T-helper 22 cell (primary cell): ENCODE measurements at places on chromosomes 13 and 19.

DNA sequence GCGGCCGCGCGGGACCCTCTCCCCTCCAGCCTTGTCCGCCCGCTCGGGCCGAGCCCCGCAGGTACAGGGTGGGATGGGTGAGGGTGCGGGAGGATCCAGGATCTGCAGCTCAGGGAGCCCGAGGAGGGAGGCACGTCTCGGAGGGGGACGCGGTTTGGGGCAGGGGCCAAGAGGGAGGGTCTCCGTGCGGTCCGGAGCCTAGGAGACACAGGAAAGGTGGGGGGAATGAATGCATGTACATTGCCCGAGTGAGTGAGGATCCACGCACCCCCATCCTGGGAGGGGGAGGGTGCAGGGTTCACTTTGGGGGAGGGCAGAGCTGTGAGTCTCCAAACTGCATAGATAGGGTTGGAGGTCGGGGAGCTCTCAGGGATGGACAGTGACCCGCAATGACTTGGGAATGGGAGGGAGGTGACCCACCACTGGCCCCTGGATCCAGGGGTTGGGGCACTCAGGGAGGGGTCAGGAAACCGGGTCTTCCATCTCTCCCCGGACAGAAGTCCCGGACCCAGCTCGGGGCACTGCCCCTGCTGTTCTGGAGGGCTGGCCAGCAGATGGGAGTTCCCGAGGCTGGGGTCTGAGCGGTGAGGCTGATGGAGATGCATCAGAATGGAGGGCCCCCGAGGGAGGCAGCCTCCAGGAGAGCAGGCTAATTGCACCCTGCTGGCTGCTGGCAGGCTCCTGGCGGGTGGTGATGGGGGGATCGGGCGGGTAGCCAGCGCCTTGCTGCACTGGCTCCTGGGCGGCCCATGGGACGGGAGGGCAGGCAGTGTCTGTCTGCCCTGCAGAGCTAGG lies 547 bp downstream of the KCNN1 start:
- no peak for DNase-seq

- no peak for DNase-seq
Measured at GRCh38 chr19:48308631-48309586, 16.4 kb upstream of the EMP3 start.

DNA sequence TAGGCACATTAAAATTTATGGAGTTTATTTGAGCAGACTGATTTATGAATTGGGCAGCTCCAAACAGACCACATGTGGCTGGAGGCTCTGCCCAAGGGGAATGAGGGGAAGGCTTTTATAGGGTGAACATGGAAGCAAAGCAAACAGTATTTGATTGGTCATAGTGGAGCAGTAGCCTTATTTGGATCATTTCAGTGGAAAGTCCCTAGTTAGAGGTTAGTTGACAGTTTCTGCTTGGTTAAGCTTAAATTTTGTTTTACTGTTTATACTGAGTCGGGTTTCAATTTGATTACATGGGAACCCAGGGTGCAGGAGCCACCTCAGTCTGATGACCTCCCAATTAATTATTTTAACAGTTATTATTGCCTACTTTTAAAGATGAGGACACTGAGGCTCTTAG lies 140.5 kb downstream of the NDFIP2 start:
- DNase-seq, result no peak

DNA sequence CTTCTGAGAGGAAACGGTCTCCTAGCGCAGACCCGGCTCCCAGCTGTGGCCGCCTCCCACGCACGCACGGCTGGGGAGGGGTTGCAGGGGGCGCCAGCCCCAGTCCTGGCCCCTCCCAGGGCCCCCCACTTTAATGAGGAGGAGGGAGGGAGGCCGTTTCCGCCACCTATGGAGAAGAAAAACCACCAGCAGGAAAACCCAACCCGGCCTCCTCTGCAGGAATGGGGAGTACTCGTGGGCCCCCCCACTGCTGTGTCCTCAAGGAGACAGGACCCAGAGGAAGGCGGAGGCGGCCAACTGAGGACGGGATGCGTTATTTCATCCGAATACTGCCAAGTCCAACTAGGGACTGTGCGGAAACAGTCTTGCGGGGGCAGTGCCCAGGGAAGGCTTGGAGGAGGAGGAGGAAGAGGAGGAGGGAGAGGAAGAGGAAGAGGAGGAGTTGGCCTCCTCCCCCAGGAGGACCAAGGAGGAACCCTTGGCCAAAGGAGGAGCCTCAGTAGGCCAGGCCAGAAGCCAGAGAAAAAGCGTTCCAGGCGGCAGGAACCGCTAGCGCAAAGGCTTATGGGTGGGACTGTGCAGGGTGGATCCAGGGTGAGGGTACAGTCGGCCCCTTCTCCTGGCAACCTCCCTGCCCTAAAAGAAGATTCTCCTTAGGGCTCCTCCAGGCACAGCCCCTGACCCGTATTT lies 3.9 kb upstream of the SSBP4 start:
- DNase-seq, result no peak

DNA sequence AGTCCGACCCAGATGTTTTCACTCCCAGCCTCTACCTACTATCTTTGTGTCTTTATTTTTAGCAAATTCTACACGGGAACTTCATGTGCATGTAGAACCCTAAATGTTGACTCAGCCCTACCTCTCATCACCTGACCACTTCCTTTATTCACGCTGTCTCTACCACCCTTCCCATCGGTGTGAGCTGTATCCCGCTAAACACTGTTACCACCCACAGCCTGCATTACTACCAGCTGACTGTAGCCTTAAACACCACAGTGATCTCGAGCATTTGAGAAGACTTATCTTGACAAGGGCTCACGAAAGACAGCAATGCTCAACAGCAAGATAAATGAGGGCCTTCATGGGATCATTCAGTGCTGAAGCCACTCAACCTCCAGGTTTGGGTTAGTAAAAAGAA lies 15.1 kb downstream of the NCR1 start:
- no peak for DNase-seq

DNA sequence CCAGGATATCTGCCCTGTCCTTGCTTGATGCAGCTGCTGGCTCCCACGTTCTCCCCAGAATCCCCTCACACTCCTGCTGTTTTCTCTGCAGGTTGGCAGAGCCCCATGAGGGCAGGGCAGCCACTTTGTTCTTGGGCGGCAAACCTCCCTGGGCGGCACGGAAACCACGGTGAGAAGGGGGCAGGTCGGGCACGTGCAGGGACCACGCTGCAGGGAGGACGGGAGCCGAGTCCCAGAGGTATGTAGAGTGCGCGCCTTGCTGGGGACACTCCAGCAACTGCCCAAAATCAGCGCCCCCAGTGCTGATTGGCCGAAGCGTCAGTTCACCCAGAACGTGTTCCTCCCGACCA lies 30.3 kb upstream of the MIER2 start:
- no peak for DNase-seq

- no peak for DNase-seq
Measured at GRCh38 chr19:50906217-50906616, 5.0 kb downstream of the KLK4 start.

DNA sequence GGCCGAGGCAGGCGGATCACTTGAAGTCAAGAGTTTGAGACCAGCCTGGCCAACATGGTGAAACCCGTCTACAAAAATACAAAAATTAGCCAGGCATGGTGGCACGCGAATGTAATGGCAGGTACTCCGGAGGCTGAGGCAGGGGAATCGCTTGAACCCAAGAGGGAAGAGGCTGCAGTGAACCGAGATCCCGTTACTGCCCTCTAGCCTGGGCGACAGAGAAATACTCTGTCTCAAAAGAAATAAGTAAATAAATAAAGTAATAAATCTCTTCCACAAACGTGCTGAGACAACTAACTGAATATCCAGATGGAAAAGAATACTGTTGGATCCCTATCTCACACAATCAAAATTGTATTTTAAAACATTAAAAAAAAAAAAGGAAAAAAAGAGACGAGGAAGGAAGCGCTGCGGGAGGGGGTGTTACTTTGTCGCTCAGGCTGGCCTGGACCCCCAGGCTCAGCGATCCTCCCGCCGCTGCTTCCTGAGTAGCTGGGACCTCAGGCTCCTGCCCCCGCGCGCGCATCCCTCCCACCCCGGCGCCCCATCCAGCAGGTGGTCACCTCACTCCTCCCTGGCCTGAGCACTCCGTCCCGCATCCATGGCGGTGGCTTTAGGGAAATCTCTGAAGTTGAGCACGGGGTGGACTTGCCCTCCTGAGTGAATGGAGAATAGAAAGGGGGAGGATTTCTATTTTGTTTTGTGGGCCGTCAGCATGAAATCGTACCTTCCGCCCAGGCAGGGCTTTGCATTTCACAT lies 628 bp upstream of the ZNF813 start:
- DNase-seq, result peak; percentile 1

DNA sequence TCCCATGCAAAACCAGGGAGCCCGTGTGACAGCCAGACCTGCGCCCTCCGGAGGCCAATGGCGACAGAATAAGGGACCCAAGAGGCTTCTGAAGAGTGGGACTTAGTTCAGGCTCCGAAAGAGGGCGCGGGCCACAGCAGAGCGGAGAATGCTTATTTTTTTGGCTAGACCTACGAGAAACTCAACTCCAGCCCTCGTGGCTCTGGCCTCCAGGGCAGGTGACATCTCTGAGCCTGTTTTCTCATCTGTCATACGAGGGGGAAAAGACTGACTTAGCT lies 23.0 kb downstream of the DPP9 start:
- DNase-seq, result no peak

GRCh38 chr13:22880741-22881720 lies 299.7 kb upstream of the SGCG start:
- no peak for DNase-seq

GRCh38 chr13:41013835-41014234 lies 5.3 kb downstream of the ELF1 start:
- DNase-seq, result no peak

DNA sequence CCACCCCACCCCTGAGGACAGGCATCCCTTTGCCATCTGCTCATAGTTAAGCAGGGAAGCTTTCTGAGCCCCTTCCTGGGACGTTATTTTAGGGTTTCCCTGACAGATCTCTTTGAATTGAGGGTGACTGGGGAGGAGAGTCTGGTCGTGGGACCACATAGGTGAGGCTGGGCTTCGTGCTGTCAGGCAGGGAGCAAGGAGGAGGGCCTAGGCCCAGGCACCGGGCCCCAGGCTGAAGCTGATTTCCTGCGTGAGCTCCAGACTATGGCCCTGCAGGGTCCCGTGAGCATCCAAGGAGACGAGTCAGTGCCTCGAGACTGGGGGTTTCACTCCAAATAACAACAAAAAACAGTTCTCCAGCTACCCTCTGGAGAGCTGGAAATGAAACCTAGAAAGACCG lies 60.4 kb downstream of the MYO9B start:
- DNase-seq, result no peak

DNA sequence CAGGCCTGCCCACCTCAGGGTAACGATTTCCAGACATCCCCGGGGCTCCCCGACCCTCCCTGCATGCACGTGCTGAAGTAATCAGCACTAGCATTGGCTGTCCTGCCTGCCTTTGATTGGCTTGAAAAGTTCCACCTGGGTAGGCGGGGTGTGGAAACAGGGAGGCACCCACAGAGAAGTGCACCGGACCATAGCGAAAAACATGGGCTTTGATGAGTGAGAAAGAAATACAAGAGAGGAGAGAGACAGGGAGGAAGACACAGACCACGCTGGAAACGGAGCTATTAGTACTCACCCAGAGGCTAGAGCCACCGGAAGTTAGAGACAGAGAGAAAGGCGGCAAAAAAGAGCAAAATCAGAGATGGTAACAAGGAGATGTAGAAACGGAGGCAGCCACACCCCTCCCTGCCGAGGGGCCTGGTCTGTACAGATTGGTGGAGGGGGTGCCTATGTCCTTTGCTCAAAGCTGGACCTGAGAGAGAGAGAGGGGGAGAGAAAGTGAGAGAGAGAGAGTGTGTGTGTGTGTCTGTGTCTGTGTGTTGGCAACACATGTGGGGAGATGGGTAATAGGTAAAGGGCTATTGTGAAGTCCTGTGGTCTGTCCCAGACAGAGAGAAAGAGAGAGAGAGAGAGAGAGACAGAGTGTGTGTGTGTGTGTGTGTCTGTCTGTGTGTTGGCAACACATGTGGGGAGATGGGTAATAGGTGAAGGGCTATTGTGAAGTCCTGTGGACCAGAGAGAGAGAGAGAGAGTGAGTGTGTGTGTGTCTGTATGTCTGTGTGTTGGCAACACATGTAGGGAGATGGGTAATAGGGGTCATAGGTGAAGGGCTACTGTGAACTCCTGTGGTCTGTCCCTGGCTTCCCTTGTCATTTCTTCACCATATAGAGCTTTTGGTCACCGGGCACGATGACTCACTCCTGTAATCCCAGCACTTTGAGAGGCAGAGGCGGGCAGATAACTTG lies 2.9 kb downstream of the CGB3 start:
- DNase-seq, result no peak

GRCh38 chr13:80256352-80256932 lies 84.5 kb downstream of the SPRY2 start:
- no peak for DNase-seq

- DNase-seq, result no peak
Measured at GRCh38 chr13:39419876-39420275, 183.1 kb downstream of the LHFPL6 start.
